ENCODE measurements at places on chromosomes 2 and 18.
A peak's percentile ranks its signal among the peaks of the same experiment; 100 is the strongest.

DNA sequence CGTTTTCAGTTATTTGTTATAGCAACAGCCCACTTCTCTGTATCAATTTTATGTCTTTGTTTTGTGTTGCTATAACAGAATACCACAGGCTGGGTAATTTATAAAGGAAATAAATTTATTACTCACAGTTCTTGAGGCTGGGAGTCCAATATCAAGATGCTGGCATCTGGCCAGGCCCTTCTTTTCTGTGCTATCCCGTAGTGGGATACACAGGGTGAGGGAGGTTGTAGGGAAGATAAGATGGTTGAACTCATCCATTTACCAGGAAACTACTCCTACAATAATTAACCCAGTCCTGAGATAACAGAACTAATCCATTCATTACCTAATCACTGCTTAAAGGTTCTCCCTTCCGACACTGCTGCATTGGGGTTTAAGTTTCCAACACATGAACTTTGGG is 220.7 kb downstream of the TPGS2 start:
- no peak for DNase-seq

GRCh38 chr2:150484006-150484405 is 3.5 kb downstream of the RND3 start:
- no peak for DNase-seq

DNA sequence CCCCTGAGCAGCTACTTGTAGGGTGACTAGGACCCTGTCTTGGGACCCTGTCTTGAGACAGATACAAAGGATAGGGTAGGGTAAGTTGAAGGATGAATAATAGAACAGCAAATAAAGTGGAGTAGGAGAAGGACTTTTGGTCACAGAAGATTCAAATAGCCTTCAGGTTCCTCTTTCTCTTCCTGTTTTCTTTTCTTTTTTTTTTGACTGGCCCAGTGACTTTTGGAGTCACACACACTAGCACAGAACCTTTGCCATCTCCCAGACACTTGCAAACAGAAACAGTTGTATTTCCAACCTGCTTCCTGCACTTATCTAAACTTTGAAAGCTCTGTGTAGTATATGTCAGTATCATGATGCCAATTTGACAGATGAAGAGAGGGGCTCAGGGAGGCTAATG is 108.2 kb downstream of the TDRD15 start:
- no peak for DNase-seq

DNA sequence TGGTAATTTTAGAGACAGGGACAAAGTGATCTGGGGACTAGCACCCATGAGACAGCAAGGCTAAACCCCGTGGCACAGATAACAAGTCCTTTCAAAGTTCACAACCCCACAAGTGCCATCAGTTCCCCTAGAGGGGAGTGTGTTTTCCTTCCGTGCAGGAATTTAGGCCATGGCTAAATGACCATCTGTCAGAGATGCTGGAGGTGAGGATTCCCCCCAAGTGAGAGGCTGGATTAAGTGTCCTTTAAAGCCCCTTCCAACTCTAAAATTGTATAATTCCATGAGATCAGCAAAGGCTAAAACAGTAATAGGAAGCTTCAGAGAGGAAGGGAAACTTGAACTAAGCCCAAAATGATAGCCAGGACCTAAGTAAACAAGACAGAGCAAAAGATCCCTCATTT is 8.7 kb downstream of the FEZ2 start:
- DNase-seq = no peak

- DNase-seq = no peak
These were observed 120.3 kb downstream of the UXS1 start for GRCh38 chr2:106073678-106074406.

- DNase-seq = peak; percentile 12
These were observed 19.4 kb downstream of the SFTPB start for GRCh38 chr2:85648619-85649018.

DNA sequence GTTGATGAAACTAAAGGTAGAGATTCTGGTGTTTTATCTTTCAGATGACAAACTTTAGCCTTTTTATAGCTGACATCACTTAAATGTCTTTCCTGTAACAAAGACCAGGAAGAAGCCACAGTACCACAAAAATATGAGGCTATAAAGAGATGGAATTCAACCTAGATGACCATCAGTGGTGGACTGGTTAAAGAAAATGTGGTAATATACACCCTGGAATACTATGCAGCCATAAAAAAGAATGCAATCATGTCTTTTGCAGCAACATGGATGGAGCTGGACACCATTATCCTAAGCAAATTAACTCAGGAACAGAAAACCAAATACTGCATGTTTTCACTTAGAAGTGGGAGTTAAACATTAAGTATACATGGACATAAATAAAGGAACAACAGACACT is 18.3 kb upstream of the HNRNPLL start:
- DNase-seq = no peak

GRCh38 chr2:235492850-235493344 is 946 bp upstream of the AGAP1 start:
- DNase-seq = no peak

DNA sequence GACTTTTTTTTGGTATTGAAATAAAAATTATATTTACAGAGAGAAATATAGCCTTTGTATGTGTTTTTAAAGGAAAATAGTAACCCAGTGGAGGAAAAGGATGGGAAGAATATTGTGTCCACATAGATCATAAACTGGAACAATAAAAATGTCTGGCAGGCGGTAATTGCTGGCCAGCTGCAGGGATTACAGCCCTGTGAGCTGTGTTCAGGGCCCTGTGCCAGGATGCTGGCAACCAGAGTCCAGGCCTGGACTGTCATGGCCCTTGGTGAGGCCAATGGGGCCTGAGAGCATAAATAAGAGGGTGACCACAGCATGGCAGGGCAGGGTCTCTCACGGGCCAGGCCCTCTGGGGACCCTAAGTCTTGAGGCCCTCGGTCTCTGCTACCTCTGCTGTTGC is 171.2 kb downstream of the ACOXL start:
- DNase-seq = no peak

DNA sequence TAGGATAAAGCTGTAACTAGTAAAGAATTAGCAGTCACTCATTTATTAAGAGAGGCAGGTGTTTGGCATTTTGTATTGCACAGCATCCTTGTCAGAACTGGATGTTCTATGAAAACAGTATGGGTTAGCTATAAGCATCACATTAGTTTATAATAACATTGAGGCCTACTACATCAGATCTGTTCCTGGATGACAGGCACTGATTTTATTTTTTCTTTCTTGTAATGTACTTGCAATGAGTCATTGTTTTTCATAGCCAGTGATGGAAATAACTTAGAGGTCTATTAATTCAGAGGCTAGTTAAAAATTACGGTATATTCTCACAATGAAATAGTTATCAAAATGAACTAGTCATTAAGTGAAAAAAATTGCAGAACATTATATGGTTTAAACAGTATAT is 13.0 kb upstream of the RMDN2 start:
- DNase-seq = no peak

DNA sequence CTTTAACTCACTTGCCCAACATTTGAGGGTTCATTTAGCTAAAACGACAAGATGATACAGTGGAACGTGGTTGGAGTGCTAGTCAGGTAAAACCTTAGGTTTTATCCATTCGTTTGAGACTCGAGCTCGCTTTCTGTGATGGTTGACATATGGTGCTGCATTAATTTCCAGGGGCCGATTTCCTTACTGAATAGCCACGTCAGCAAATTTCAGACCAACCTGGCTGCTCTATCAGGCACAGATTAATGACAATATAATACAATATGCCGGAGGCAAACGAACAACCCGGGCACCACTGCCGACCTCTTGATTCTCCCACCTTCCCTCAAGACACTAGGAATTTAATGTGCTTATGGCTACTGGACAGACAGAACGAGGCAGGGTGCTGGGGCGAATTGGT is 42.0 kb downstream of the NABP1 start:
- no peak for DNase-seq

DNA sequence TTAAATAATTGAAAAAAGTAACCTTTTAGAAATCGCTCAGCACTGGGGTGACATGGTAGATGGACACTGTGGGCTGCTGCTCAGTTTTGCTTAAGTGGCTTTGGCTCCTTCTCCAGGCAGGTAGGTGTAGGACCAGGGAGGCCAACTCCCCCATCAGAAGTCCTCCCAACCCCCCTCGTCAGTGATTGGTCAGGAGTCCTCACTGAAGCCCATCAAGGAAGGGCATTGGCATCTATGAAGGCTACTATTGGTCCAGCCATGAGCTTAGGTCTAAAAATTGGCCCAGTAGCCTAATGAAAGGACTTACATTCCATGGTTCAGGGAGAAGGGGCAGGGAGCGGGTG is 34.7 kb downstream of the ST3GAL5 start:
- no peak for DNase-seq

DNA sequence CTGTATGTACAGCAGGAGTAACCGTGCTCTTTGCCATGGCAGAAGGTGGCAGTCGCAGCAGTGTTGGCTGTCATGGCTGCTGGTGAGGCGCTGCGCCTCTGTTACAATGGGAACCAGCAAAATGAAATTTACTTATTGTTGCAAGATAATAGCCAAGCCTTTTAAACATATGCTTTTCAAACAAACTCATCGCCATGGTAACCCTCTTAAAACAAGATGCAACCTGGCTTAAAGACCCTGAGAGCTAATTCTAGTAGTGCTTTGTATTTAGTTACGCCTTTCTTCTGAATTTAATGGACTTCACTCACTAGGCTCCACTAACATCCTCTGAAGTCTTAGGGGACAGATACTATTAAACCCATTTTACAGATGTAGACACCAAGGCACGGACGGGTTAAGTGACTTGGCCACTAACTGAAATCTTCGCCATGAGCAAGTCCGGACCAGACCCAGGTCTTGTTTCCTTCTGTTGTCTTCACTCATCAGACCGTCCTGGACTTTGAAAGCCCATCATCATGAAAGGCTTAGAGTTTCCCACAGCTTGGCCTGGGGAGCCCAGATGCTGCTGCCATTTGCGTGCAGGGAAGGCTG is 111.6 kb upstream of the ODC1 start:
- no peak for DNase-seq

GRCh38 chr18:74375999-74376398 is 60.4 kb downstream of the C18orf63 start:
- DNase-seq = no peak

DNA sequence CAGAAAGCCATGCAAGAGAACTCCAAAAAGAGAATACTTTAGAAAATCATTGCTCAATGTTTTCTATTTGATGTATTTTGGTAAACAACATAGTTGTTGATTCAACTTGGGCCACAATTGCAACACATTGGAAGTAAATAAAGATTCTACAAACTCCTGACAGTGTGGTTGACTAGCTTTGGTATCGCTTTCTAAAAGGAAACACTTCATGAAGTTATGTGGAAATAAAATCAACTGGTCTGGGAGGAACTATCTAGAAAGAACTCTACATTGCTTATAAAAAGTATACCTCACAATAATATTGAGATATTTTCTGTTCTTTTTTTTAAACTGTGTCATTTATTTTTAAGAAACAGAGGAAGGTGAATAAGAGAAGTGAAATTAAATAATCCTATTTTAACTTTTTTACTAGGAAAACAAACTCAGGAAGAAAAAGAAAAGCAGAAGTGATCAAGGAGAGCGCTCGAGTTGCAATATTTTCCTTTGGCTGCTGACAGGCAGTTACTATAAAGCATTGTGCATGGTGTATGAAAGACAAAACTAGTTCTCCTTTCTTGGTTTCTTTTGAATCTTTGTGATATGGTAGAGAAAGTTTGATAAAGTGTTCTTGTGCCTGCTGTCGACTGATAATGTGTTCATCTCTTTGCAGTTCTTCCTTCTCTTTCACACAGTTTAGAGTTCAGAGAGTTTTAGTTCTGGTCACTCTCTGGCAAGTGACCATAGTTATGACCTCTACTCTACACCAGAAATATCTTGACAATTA is 3.0 kb downstream of the DHRS9 start:
- no peak for DNase-seq

- peak; percentile 41 for DNase-seq
These were observed 9.5 kb downstream of the ZEB2 start for GRCh38 chr2:144510294-144510991.

- DNase-seq = no peak
These were observed 129.4 kb upstream of the HNMT start for GRCh38 chr2:137834760-137835379.

GRCh38 chr2:36785179-36785795 is 88.8 kb downstream of the VIT start:
- peak; percentile 64 for DNase-seq

Data from activated T-cell treated with anti-CD3 and anti-CD28 coated beads, Interleukin-2, amount 50 U/mL, for 72 hours (primary cell).